DMS79 treated with DMSO at 0.1 percent for 48 hours (cell line): ENCODE measurements at places on chromosomes 5 and 9.

- no peak for DNase-seq
These were observed 112.0 kb downstream of the VAV2 start for GRCh38 chr9:133880136-133880535.

GRCh38 chr9:97570899-97571298, 62.3 kb downstream of the TSTD2 start:
- DNase-seq = no peak

DNA sequence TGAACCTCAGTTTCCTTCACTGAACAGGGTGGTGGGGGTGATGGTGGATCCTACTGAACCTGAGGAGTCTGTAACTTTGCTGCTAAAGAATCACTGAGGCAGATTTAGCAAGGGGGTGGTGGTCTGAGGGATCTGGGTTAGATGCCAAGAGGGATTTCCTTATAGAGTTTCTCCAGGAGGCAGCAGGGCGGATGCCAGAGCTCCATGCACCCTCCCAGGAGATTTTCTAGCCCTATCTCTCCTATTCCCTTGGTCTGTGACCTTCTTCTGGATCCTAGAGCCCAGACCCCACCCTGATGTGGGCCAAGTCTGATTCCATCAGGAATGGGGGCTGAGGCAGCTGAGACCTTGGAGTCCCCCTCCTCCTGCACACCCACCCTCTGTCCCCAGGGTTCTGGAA, 6.0 kb downstream of the PTGS1 start:
- no peak for DNase-seq

DNA sequence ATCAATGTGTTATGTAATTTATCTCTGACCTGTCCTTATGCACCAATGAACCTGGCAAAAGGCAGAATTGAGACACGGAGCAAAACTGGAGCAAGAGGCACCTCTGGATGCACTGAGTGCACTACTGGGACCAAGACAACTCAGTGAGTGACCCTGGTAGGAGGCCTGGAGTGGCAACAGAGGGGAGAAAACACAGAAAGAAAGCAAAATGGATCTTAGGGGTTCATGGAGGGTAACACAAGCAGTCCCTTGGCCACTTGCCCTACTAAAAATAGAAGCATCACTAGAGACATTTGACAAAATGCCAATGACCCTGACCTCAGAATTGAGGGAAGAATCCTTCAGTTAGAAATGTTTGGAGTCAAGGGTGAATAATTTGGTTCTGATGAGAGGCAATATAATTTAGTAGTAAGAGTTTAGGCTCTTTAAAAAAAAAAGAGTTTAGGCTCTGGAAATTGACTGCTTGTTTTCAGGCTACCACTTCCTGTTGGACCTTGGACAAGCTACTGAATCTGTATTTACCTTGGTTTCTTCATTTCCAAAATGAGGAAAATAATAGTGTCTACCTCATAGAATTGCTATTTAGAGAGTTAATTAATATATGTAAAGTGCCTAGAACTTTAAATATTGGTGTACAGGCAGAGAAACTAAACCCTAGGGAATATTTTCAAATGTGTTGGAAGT, 234.9 kb upstream of the TARS1 start:
- no peak for DNase-seq

GRCh38 chr5:1128977-1129710, 17.3 kb upstream of the SLC12A7 start:
- no peak for DNase-seq

GRCh38 chr9:70080481-70081119, 37.0 kb downstream of the MAMDC2 start:
- peak; percentile 18 for DNase-seq

DNA sequence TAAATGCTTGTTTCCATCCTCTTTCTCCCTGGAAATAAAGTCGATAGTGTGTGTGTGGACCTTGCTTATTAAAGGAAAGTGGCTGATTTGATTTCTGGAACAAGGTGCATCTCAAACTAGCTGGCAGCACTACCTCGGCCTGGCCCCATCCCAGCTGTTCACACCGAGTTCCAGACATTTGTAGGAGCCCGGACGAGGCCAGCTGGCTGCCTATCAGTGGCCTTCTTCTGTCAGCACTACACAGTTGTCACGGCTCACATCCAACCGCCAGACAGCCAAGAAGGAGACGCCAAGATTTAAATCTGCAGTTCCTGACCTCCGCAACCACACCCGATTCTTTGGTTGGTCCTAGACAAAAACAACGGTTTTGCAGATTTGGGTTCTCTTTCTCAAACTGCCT, 63.6 kb downstream of the PALM2AKAP2 start:
- no peak for DNase-seq

- DNase-seq = no peak
These were observed 444.0 kb upstream of the TRPC7 start for GRCh38 chr5:136809382-136809781.

DNA sequence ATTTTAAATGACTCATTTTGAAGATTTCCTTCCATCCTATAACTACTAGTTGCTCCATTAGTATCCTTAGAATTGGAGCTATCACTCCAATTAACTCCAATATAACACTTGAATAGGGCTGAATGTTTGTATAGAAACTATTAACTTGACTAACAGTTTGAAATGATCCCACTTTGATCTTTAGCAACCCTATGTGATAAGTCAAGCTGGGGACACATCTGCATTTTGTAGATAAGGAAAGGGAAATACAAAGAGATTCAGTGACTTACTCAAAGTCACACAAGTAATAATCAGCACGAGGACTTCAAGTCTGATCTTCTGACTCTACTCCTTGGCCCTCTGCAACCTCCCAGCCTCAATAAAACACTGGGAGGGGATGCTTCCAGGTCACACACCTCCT, 101.1 kb downstream of the TMEM215 start:
- DNase-seq = no peak

- DNase-seq = no peak
These were observed 15.9 kb upstream of the CDC20B start for GRCh38 chr5:55188656-55189540.

GRCh38 chr5:116299746-116300640, 215.2 kb downstream of the COMMD10 start:
- no peak for DNase-seq

GRCh38 chr5:89128092-89128491, 245.1 kb upstream of the MEF2C start:
- no peak for DNase-seq

GRCh38 chr9:132182314-132183091, 20.6 kb downstream of the NTNG2 start:
- DNase-seq = no peak

DNA sequence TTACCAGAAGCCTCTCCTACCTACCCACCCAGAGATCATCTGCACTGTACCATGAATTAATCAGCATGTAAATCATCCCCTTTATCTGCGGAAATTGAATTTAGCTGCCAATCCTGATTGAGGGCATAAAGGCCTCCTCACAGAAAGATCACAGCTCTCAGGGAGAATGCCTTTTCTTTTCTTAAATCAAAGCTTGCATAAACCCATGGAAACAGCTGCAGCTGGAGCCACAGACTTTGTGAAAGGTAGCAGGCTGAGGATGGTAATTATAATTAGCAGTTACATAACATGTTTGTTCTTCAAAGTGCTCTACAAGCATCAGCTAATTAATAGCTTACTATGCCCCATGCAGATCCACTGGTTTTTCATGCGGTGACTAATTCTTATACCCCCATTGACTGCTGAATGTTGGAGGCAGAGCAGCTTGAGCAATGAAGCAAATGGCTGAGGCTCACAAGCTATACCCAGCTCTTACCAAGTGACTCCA, 54.6 kb downstream of the SUSD1 start:
- DNase-seq = no peak

DNA sequence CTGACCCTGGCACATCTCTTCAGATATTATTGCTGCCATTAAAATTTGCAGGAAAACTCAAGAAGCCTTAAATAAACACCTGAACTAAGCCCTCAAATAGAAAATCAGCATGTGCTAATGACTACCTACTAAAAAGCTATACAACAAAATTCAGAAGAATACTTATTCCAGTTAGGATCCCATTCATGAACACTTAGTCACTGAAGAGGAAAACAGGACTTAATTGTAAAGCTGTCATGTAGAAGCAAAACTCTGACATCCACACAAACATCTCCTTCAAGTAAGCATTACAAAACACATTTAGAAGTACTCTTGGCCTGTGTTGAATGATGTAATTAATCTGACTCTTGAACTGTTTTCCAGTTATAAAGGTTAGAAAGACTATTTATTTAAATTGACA, 19.9 kb downstream of the ELL2 start:
- no peak for DNase-seq

DNA sequence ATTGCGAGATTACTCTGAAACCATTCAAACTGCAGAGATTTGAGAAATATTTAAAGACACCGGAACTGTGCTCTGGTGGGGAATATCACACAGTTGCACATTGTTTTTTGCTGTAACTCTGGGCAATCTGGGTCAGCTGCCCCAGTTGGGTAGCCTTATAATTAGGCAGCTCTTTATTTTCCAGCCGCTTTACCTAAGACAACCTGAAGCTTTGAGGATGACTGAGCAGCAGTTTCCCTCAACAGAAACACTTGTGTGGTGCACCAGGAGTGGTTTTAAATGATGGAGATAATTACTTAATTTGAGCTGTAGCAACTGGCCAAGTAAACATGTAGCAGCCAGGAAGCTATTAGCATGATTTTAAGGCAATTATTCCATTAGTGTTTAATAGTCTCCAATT, 2.9 kb downstream of the PLCXD3 start:
- no peak for DNase-seq

DNA sequence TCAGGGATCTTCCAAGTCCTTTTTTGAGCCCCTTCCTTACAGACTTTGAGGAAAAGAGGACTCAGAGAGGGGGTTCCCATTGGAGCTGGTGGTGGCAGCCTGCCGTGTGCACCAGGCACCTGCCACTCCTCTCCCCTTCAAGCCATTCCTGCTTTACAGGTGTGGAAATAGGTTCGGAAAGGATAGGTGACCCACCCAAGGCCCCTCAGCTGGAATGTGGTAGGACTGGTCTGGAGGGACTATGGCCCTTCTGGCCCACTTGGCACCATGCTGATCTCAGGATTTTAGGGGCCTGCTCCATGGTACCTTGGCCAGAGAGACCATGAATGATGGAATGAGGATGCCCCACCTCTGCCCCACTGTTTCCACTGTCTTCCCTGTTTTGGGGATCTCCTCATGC, 1.4 kb downstream of the GALNT12 start:
- no peak for DNase-seq

DNA sequence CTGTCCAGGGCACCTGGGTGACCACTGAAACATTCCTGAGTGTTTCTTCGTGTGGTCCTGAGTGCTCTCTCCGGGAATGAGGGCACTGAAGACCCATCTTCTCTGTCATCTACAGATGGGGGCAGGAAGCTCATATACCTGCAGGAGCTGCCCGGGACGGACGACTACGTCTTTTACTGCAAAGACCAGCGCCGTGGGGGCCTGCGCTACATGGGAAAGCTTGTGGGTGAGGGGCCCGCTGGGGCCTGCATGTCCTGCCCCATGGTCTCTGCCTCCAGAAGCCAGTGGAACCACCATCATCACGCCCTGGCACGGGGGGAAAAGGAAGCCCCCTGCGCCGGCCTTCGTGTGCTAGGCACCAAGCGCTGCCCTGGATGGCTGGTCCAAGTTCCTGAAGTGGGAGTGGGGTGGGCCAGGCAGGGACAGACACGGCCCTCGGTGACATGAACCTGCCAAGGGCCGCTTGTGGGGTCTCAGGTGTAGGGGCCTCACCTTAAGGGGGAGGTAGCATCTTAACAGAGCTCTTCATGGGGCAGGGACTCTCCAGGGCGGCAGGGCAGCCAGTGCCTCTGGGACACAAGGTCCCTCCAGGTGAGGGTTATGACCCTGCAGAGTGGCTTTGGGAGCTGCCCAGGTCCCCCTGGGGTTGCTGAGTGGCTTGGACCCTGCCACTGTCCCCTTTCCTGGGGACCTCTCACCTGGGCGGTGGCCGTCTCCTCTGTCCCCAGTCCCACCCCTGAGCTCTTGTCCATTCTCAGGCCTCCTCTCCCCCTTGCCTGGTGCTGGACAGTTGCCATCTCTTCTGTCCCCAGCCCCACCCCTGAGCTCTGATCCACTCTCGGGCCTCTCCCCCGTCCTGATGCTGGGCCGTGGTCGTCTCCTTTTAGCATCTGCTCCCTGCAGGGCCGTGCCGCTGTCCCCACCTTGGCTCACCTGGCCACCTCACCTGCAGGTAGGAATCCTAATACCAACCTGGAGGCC, 2.1 kb downstream of the OBP2A start:
- no peak for DNase-seq

DNA sequence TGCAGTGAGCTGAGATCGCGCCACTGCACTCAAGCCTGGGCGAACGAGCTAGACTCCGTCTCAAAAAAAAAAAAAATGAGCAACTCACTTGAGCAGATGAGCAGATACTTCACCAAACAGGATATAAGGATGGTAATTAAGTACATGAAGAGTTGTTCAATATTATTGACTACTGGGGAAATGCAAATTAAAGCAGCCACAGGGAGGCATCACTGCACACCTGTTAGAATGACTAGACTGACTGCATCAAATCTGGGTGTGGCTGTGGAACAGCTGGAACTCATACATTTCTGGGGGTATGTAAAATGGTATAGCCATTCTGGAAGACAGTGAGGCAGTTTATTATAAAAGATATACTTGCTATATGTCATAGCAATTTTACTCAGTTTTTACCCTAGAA, 93.0 kb downstream of the WNK2 start:
- DNase-seq = no peak

GRCh38 chr9:36207016-36207415, 16.3 kb downstream of the CLTA start:
- no peak for DNase-seq

GRCh38 chr9:75064307-75065025, 23.5 kb downstream of the NMRK1 start:
- no peak for DNase-seq

GRCh38 chr5:151093476-151093889, 12.6 kb upstream of the TNIP1 start:
- no peak for DNase-seq

- peak; percentile 53 for DNase-seq
These were observed 1.1 kb upstream of the NOTCH1 start for GRCh38 chr9:136546697-136547501.

GRCh38 chr5:61205013-61205412, 42.7 kb upstream of the SMIM15 start:
- no peak for DNase-seq

DNA sequence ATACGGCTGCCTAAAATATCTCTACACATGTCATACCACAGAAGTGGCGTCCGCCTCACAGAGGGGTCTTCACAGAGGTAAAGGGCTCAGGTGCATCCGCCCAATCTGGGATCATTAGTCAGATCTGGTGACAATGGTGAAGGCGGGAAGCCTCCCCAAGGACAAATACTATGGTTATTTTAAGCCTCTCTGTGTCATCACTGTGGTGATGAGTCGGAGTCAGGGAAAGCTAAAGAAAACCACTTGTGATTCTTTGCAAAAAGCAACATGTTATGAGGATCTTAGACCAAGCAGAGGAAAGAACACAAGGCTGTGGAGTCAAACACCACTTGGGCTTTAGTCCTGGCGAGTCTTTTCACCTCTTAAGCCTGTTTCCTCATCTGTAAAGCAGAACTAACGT, 190.4 kb downstream of the DRD1 start:
- DNase-seq = no peak
